HepG2 (cell line): ENCODE measurements at places on chromosomes 7 and 10. TPM values are rescaled to one million over a fixed set of nuclear protein-coding genes. Genes with fewer than 3 reads are reported as not detected.
A peak's percentile ranks its signal among the peaks of the same experiment; 100 is the strongest.

BLNK gene
- not detected in 2 replicates for total RNA-seq

DNAJB9 gene
- 10.8 and 16.4 TPM in 2 replicates for total RNA-seq

INSYN2A gene
- total RNA-seq = not detected in 2 replicates

CYP26C1 gene
- total RNA-seq = 0.02 TPM in 1 of 2 replicates, not detected in the other

SLC26A3 gene
- total RNA-seq = 0.08 and 0.11 TPM in 2 replicates

NXPH1 gene
- total RNA-seq = not detected in 2 replicates

ARMC3 gene
- not detected in 2 replicates for total RNA-seq

WDR91 gene
- total RNA-seq = 10.0 and 12.1 TPM in 2 replicates

DNA sequence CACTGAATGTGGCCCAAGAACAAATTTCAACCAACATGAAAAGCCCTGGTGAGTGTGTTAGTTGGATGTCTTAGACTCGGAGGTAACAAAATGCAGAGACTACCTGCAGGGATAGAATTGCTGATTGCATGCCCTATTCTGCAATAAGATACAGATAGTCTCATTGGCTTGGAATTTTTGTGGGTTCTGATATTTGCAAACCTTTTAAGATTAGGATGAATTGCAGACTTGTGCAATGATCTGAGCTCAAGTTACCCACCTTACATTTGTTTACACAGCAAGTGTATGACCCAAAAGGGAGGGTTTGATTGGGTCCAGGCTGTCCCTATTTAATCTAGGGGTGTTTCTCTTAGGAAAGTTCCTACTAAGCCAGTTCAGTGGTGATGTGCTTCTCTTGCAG is 45.4 kb downstream of the GPR37 start:
- peaks cover 24% of the 10 kb centered on the region for H3K4me1 ChIP-seq
- H3K36me3 ChIP-seq = no peaks in the 10 kb centered on the region
- no peaks in the 10 kb centered on the region for H3K27me3 ChIP-seq
- H3K4me3 ChIP-seq = no peak overlapping the region

DNA sequence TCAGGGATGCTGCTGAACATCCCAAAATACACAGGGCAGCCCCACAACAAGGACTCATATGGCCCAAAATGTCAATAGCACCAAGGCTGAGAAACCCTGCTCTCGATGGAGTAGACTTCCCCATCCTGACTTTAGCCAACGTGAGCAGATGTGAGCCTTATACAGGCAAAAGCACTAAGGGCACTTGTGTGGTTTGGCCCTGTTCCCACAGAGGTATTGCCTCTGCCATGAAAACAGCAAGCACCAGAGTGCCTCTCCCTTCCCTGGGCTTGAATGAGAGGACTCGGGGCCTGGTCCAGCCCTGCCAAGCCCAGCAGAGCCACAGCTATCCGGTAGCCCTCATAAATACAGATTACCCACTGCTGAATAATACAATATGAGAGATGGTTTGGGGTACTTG is 47.5 kb downstream of the ACSM6 start:
- DNase-seq = no peak
- H3K4me3 ChIP-seq = no peak overlapping the region
- H3K27ac ChIP-seq = no peak overlapping the region
- H3K27me3 ChIP-seq = no peaks in the 10 kb centered on the region
- 0 out of 2 replicates have a peak, but pooled peaks cover 2% of the 10 kb centered on the region for H3K4me1 ChIP-seq

GRCh38 chr7:6026820-6027311 is 4.3 kb upstream of the ANKRD61 start:
- peaks cover 91% of the 10 kb centered on the region for H3K36me3 ChIP-seq
- no peak for DNase-seq
- H3K4me1 ChIP-seq = no peaks in the 10 kb centered on the region
- no peaks in the 10 kb centered on the region for H3K27me3 ChIP-seq

DNA sequence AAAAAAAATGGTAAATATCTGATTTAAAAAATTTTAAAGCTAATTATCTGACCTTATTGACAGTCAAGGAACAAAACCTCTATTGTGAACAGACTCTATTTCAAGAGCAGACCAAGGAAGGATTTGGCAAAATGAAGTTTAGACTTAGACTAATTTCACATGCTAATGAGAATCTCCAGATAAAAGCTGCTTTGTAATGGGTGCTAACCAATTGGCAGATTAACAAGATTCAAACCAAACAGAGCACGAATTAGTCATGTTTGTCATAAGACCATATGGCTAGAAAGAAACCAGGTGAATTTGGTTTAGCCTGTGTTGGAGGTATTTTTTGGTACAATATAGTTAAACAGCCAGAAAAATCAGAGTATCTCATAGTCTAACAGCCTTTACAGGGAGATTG is 429.1 kb upstream of the NFE2L3 start:
- H3K4me3 ChIP-seq = no peak overlapping the region
- H3K27ac ChIP-seq = no peak overlapping the region
- no peaks in the 10 kb centered on the region for H3K27me3 ChIP-seq

DNA sequence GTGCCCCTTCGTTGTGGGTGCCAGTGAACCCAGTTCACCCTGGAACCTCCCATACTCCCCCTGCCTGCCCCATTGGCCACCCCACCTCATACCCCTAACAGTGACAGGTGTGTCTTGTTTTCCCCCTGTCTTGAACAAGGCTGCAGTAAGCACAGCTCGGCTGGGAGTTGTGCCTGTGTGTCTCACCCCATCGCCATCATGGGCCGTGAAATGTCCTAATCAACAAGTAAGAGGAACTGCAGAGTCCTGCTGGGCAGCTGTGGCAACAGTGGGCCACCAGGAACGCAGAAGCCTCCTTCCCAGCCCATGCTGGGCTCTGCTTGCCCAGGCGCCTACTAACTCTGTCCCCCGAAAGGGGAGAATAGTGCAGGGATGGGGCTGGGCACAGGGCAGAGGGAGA is 91.6 kb downstream of the C10orf105 start:
- H3K36me3 ChIP-seq = no peaks in the 10 kb centered on the region
- H3K27me3 ChIP-seq = peaks cover 21% of the 10 kb centered on the region; the same call in 2 of the 3 replicates
- peaks cover 15% of the 10 kb centered on the region for H3K4me1 ChIP-seq
- DNase-seq = no peak

GRCh38 chr7:99621271-99621670 is 4.5 kb downstream of the ZSCAN25 start:
- H3K27ac ChIP-seq = no peak overlapping the region
- H3K4me3 ChIP-seq = no peak overlapping the region

DNA sequence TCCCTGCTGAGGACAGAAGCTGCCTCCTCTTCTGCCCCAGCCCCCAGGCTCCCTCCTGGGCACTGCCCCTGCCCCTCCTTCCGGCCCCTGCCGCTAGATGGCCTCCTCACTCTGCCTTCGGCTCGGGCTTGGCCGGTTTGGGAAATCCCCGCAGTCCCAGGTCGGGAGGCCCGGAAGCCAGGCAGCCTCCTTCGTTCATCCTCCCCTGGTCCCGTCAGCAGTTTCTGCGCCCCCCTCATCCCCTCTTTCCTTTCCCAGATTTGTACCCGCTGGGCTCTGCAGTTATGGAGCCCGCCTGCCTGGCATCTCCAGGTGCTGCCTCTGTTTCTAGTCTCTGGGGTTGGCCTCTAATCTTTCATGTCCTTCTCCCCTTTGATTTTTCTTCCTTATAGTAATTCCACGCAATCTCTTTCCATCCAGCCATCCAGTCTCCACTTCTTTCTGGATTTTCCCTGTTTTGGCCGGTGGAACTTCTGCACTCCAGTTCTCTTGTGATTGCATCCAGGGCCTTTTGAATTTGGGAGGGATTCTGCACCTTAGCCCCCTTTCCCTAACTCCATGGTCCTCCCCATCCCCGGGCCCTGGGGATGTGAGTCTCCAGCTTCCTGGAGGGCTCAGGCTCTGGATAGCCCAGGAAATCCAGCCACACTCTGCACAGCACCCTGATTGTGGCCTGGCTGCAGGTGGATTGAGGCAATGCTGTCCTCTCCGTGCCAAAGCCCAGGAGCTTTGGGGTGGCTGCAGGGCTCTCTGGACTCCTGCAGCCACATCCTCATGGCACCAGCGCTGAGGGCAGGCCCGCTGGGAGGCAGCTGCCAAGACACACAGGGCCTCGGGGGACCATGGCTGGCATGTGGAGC is 3.3 kb upstream of the SHH start:
- H3K4me1 ChIP-seq = peaks cover 37% of the 10 kb centered on the region
- H3K36me3 ChIP-seq = no peaks in the 10 kb centered on the region

GRCh38 chr10:16116404-16117304 is 256.3 kb upstream of the MINDY3 start:
- peak; percentile 52 for DNase-seq
- H3K36me3 ChIP-seq = no peaks in the 10 kb centered on the region
- H3K27me3 ChIP-seq = no peaks in the 10 kb centered on the region
- H3K4me1 ChIP-seq = no peaks in the 10 kb centered on the region
- no peak overlapping the region for H3K27ac ChIP-seq
- H3K4me3 ChIP-seq = no peak overlapping the region

- no peak overlapping the region for H3K27ac ChIP-seq
- H3K4me3 ChIP-seq = no peak overlapping the region
- H3K36me3 ChIP-seq = no peaks in the 10 kb centered on the region
- no peak for DNase-seq
- no peaks in the 10 kb centered on the region for H3K4me1 ChIP-seq
These were observed 10.8 kb downstream of the ICA1 start for GRCh38 chr7:8251195-8251594.

DNA sequence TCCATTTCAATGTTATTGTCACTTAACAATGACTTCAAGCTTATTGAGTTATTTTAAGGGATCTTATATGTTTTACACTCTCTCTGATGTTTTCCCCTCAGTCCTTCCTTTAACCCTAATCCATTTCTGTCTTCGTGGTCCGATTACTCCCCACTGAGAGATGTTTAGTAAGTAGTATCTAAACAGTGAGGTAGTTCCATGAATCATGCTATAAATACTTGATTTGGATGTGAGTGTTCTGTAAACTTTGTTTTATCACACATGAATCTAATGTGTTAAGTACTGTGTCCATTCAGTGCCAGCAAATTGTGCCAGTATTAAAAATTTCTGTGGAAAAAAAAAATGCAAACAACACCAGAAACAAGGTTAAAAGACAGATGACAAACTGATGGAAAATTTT is 18.6 kb downstream of the RPP30 start:
- DNase-seq = no peak
- H3K4me1 ChIP-seq = no peaks in the 10 kb centered on the region
- peaks cover 77% of the 10 kb centered on the region for H3K36me3 ChIP-seq

GRCh38 chr10:1369197-1369596 is 313.0 kb downstream of the WDR37 start:
- no peaks in the 10 kb centered on the region for H3K36me3 ChIP-seq
- H3K4me1 ChIP-seq = peaks cover 25% of the 10 kb centered on the region
- no peak overlapping the region for H3K4me3 ChIP-seq
- peaks cover 4% of the 10 kb centered on the region; the same call in 1 of the 3 replicates for H3K27me3 ChIP-seq
- DNase-seq = no peak

- peaks cover 12% of the 10 kb centered on the region; the same call in 1 of the 2 replicates for H3K4me1 ChIP-seq
- H3K36me3 ChIP-seq = no peaks in the 10 kb centered on the region
- no peak overlapping the region; the same call in 1 of the 2 replicates for H3K4me3 ChIP-seq
- no peaks in the 10 kb centered on the region for H3K27me3 ChIP-seq
- DNase-seq = no peak
These were observed 42.5 kb downstream of the STK32C start for GRCh38 chr10:132264966-132265889.

GRCh38 chr10:57017356-57018037 is 656.4 kb upstream of the ZWINT start:
- H3K27ac ChIP-seq = no peak overlapping the region
- H3K4me1 ChIP-seq = no peaks in the 10 kb centered on the region
- no peaks in the 10 kb centered on the region for H3K36me3 ChIP-seq
- H3K27me3 ChIP-seq = no peaks in the 10 kb centered on the region
- no peak for DNase-seq

DNA sequence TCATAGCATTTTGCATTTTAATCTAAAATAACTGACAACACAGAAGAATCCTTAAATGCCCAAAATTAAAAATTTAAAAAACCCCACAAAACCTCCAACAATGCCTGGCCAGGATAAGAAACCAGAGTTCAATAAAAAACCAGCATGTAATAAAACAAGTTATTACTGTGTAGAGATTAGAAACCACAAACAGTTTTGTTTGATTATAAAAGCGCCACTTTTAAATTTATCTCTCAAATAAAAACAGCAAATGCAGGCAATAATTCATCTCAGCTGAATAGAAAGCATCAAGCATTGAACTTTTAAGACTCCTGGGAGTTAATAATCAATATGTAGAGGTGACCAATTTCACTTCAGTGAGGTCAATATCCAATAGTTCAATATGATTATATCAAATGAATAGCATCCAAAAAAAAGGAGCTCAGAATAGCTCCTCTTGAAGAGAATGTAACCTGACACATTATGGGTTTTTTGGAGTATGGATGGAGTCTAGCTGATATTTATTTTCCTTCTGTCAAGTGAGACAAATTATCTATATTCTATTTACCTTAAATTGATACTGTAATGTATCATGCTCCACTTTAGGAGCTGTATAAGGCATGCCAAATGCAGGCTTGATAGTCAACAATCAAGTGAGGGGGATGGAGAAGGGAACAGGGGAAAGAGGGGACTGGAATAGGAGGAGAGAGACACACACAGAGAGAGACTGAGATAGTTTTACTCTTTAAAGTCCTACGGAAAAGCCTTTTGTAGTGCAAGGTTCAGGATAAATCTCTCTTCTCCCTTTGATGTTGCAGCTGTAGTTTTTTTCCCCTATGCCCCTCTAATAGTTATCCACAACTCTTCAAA is 130.9 kb downstream of the RSU1 start:
- no peak for DNase-seq
- no peak overlapping the region for H3K27ac ChIP-seq

DNA sequence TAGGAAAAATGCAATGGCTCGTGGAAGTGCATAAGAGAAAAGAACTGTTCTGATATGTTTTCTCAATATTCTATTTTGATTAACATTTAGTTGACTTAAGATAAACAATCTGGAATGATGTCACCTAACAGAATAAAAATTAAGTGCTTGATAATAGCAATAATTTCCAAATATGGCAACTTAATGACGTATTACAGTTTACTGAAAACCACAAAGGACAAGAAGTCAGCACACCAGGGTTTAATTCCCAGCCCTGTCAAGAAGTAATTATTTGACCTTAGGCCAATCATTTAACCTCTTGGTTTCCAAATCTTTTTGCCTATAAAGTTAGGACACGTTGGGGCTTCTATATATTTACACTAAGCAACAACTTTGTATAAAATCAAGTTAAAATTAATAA is 95.7 kb downstream of the CABCOCO1 start:
- peaks cover 1% of the 10 kb centered on the region for H3K4me1 ChIP-seq
- H3K27ac ChIP-seq = no peak overlapping the region
- DNase-seq = no peak
- no peak overlapping the region for H3K4me3 ChIP-seq

DNA sequence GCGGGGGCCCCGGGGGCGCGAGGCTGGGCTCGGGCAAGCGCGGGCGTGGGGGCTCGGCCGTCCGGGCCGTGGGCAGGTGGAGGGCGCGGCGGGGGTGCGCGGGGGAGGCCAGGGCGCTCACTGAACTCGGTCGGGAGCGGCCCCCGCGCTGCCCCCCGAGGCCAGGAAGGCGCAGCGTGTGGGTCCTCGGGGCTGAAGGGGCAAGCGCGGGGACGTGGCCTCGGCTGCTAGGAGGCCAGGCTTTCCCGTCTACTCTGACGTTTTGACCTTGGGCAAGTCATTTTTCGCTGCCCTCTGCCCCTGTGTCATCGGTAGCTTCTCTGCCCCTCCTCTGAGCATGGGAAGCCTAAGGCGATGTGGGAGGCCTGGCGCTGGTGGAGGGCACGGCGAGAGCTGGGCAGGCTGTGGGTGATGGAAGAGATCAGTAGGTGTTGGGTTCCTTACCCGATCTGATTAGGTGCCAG is 441 bp downstream of the FBH1 start:
- H3K4me1 ChIP-seq = peaks cover 55% of the 10 kb centered on the region
- peak overlapping the region; percentile 85 for H3K4me3 ChIP-seq
- no peaks in the 10 kb centered on the region; the same call in 2 of the 3 replicates for H3K27me3 ChIP-seq
- peak overlapping the region; percentile 66 for H3K27ac ChIP-seq

GRCh38 chr10:46554166-46554781 is 2.2 kb downstream of the GPRIN2 start:
- H3K27ac ChIP-seq = no peak overlapping the region
- H3K4me3 ChIP-seq = no peak overlapping the region
- peaks cover 11% of the 10 kb centered on the region for H3K4me1 ChIP-seq
- peaks cover 77% of the 10 kb centered on the region for H3K27me3 ChIP-seq
- DNase-seq = no peak
